ENCODE measurements at places on chromosomes 4 and X.

DNA sequence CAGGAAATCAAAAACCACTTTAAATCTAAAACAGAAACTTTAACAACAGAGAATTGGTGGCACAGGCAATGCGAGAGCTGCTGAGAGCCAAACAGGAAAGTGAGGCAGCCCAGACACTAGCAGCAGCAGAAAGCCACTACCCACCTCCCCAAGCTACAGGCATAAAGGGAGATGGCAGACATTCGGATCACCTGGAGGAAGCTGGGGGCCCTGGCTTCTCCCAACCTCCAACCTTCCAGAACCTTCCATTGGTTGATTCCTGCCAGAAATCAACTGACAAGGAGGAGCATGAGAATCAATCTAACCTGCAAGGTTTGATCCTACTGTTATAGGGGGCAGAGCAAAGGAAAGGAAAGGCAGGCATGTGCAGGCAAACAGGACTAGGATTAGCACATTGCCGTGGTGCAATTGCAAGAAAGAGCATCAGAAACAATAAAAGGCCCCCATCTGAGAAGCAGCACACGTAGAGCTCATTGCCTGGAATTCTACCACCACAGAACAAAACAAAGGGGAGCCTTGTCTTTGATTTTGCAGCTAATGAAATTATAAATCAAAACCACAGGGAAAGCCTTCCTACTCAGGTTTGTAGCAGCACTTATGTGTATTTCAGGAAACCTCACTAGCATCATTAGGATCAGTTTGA is 427.3 kb upstream of the RASGEF1B start:
- no peak for DNase-seq

DNA sequence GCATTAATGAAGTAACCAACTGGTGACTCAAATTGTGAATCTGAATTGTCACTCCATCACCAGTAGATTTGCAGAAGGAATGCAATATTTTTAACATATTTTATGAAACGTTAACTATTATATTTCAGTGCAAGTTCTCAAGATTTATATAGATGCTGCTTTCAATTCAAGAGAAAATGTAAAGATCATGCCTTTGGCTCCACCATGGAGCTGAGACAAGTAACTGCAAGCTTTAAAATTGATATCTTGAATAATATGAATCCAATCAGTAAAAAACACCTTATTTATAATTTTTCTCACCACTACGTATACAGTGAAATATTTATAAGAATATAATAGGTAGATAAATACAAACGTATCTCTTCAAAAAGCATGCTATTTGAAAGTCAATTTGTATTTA is 27.8 kb upstream of the GALNTL6 start:
- no peak for DNase-seq

- no peak for DNase-seq
These were observed 215.5 kb downstream of the SPATA18 start for GRCh38 chr4:52266537-52267137.

GRCh38 chr4:48706736-48707135 is 73.3 kb downstream of the FRYL start:
- DNase-seq, result no peak

- peak; percentile 12 for DNase-seq
These were observed 324.1 kb upstream of the GALNT7 start for GRCh38 chr4:172844556-172844955.

- DNase-seq, result no peak
These were observed 258.6 kb downstream of the FAM133A start for GRCh38 chrX:93932471-93933220.

DNA sequence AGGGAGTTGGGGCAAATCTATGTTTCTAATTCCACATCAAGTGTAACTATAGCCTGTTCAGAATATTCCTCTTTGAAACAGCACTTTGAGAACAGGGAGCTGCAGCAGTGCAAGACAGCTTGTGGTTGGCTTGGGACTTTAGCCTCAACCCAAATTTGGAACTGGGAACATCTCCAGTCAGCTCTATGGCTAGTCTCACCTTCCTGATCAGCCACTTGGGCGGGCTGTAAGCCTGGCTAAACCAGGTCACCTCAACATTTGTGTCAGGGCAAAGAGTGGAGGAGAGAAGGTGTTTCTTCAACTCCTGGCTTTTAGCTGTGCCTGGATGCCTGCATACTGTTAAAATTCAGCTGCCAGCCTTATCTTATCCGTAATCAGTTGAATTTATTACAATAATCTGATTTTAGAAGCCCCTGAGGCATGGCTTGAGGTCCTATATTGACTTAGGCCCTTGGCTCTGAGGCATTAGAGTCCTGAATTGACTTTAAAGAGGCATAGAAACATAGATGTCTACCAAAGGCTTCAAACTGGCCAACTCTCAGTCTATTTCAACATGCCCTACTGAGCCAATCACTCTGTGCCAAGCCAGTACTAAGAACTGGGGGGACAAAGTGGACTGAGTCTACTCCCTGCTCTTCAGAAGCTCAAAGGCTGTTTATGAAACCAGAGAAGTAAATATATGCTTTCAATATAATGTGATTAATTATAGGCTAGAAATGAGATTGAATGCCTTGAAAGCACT is 18.7 kb upstream of the AR start:
- no peak for DNase-seq

DNA sequence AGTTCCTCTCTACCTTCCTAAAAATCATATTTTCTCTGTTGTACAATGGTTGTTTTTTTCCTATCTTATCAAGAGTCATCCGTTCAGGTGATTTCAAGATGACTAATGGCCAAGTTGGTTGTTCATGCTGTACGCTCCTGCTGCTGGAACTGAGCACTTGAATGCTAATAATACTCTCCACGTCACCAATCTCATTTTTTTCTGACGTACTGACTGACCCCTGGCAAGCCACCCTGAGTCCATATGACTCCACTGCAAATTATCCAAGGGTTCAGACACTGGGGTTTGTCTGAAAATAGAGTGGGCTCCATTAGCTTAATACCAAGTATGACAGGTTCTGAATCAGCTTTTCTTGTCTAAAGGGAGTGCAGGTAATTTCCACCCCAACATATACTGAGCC is 21.1 kb upstream of the GPR50 start:
- DNase-seq, result no peak

GRCh38 chr4:54553001-54553400 is 104.8 kb upstream of the KIT start:
- DNase-seq, result peak; percentile 88

- DNase-seq, result no peak
These were observed 139.6 kb downstream of the RELL1 start for GRCh38 chr4:37546586-37546985.

DNA sequence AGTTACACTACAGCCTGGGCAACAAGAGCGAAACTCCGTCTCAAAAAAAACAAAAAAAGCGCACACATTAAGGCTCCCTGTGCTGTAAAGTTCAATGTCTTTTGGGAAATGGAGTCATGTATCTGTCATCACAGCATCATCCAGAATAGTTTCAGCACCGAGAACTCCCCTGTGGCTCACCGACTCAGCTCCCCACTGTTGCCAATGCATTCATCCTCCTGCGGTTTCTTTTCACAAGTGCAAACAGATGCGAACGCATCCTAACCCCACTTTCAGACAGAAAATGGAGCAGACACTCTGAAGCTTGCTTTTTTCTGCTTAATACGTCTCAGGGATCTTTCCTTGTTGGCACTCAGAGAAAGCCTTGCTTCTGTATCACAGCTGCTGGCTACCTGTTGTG is 13.8 kb upstream of the SH3TC1 start:
- peak; percentile 94 for DNase-seq

Measured in AG10803 (cell line).